H7 (cell line): ENCODE measurements at places on chromosomes 3 and 15. TPM values are rescaled to one million over a fixed set of nuclear protein-coding genes. Genes with fewer than 3 reads are reported as not detected.
A peak's percentile ranks its signal among the peaks of the same experiment; 100 is the strongest.

Gene CIDEC
- total RNA-seq = not detected in 2 replicates

Gene B4GALT4
- total RNA-seq = 31.7 and 34.1 TPM in 2 replicates

Gene XCR1
- not detected in 2 replicates for total RNA-seq

Gene CD200
- 40.9 and 49.4 TPM in 2 replicates for total RNA-seq

Gene EEFSEC
- total RNA-seq = 7.4 and 8.1 TPM in 2 replicates

Gene CCDC33
- total RNA-seq = 4.8 and 5.0 TPM in 2 replicates

Gene CILP
- total RNA-seq = not detected in 2 replicates

Gene CCR8
- total RNA-seq = 0.15 TPM in 1 of 2 replicates, not detected in the other

DNA sequence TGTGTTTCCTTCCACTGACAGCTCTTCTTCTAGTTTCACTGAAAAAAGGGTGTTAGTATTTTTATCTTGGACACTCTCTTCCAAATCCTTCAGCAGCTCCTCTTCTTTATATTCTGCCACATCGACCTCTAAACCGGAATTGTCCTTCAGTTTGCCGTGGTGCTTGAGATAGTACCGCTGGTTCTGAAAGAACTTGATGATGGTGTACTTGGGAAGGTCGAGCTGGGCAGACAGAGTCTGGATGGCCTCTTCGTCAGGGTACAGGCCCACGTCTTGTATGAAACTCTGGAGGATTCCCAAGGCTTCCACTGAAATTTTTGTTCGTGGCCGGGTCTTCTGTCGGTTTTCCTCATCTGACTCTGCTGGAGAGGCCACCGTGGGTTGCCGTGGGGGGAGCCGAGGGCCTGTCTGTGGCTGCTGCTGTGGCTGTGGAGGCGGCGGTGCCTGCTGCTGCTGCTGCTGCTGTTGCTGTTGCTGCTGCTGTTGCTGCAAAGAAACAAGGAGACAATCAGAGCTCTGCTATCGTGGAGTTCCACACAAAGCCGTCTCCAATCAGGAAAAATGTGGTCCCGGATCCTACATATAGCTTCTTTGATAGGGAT lies 75.8 kb downstream of the SATB1 start:
- no peak for DNase-seq

DNA sequence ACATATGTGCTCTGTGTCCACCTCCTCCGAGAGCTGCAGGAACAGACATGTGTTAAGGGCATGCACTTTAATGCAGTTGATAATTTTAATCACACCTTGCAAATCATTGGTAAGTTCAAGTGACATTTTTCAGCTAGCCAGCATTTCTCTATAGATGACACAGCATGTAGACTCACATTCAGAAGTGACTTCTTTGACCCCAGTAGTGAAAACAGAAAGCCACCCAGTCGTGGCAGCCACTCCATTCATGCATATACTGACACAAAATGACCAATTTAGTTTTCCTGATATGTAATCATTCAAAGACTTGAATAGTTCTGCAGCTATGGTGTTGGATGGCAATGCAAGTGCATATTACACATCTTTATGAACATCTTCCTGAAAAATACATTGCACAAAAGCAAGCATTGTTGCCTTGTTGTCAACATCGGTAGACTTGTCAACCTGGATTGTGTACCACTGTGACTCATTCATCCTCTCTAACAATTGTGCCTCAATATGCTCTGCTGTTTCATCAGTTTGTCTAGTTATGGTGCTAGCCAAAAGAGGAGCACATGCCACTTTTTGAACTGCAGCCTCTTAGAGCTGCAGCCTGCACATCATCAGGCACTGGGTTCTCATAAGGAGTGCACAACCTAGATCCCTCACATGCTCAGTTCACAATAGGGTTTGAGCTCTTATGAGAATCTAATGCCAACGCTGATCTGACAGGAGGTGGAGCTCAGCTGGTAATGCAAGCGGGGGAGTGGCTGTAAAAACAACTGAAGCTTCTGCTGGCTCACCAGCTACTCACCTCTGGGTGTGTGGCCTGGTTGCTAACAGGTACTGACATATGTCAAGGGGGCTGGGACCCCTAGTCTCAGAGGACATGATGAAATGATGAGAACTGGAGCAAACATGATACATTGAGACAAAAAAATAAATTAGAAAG lies 622.0 kb downstream of the PYDC2 start:
- no peak for DNase-seq

DNA sequence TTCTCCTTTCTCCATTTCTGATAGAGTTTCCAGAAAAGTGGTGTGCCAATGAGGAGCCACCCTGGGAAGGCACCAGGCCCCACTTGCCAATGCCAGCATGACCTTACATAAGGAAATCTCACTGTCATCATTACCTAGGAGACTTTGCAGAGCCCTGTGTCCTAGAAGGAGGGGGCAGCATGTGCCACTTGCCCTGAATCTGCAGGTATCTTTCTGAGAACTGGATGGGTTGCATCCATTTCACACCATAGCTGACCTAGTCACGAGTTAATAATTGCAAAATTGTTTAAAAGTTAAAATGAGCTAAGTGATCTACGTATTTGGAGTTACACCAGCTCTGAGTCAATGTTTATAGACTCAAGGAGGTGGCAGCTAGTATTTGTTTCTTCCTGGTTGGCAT lies 14.3 kb downstream of the CA12 start:
- DNase-seq = peak; percentile 6

DNA sequence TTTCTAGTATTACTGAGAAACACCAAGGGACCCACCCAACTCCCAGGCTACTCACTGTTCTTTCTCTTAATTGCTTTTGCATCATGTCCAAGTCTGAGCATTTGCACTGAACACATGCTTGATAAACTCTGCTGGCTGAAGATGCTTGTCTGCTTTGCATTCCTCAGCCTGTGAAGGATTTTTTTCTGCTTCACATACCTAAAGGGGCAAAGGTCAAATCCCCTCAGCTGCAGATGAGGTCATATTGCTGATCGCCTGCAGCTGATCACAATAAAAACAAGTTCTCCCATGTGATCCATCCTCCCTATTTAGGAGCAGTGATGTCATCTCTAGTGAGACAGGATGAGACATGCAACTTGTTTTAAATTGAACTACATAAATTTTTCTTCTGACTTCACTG lies 84.6 kb upstream of the DCBLD2 start:
- peak; percentile 24 for DNase-seq

GRCh38 chr3:190089711-190090110 lies 31.0 kb downstream of the P3H2 start:
- no peak for DNase-seq

GRCh38 chr3:7309641-7310102 lies 448.8 kb downstream of the GRM7 start:
- DNase-seq = no peak

DNA sequence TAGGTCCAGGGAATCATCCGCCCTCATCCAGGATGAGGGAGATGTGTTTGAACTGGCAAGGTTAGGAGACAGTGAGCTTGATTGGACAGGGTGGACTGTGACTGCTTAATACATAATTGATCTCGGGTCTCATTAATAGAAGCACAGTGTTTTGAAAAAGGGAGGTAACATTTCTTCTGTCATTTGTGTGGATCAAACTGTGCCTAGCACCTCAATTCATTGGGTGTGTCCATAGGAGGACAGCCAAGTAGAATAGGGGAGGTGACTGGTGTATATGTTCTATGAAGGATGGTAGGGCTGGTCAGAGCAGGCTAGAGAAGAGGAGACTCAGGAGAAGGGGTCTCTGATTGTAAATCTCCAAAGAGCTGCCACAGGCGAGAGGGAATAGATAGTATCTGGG lies 2.8 kb upstream of the INSYN1 start:
- DNase-seq = no peak

DNA sequence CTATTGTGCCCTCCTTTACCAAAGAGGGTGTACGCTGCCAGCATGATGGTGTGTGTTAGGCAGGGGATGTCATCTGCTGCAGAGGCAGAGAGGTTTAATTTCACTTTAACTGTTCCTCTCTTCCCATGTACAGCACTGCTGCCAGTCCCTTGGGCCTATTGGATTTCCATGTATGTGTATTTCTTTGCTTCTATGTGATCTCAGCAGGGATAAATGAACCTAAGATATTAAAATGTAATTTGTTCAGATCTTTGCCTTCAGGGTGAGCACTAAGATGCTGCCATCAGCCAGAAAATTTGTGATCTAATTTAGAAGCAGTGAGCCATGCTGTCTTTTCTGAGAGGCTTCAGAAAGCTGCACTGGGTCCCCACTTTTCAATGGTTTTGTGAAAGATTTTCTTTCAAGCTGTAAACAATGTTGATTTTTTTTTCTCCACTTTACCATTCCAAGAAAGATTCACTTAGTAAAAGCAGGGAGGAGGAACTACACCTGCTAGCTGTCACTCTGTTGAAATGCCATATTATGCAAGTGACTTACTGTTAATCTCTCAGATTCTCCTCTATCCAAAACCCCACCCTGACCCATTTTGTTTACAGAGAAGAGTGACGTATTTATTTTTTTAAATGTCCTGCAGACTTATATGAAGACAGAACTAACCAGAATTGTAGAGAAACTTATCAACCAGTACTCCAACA lies 261.9 kb downstream of the TBL1XR1 start:
- no peak for DNase-seq

- DNase-seq = no peak
Observed at GRCh38 chr3:123834631-123835030, 49.5 kb downstream of the MYLK start.

DNA sequence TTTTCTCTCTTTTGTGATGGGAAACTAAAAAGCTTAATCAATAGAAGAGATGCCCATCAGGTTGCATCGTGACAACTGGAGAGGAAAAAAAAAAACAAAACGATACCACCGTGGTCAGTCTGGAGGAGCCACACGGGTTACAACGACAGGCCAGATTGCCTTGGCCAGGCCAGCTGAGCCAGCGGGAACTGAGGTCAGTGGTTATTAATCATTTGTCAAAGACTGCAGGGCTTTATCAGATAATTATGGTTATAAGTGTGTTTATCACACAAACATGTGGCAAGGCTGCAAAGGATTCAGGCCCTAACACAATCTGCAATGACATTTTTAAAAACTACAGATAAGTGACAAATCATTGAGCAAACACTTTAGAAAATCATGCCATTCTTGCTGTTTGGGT lies 135.0 kb upstream of the FAM3D start:
- DNase-seq = no peak

DNA sequence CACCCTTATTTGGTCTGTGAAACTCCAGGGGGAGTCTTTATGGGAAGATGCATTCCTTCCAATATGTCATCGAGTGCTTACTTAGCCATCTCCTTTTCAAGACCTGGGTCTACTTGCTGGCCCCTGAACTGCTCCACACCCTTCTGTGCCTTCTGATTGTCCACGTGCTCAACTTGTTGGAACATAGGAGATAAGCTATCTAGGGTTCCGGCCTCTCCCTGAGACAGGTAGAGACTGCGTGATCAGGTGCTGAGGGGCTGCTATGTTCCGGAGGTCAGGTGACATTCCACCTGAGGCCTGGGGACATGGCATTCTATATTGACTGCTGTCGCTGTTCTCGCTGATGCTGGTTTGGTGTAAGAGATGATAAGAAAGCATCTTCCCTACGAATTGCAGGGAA lies 65.6 kb downstream of the ATP1B3 start:
- DNase-seq = no peak

DNA sequence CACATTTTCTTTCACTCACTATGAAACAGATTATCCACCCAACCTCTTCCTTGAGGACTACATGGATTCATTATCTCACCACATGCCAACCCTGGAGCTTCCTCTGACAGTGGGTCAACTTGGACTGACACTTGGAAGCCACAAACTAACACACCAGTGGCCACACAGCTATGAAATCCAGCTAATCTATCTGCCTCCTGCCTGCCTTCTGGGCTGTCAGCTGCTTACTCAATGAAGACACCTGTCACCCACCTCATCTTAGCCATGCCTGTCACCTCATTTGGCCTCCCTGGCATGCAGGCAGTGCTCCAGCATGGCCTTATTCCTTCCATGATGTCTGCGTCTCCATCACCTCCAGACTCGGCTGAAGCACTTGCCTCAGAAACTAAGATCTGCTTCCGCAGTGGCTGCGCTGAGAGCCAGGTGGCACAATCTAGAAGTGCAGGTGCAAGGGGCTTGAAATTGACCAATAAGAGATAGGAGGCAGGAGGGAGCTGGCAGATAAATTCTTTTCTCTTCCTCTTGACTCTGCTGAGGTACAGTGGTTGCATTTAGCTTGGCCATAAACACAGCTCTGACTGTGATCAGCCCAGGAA lies 105.2 kb upstream of the RNF7 start:
- peak; percentile 68 for DNase-seq

DNA sequence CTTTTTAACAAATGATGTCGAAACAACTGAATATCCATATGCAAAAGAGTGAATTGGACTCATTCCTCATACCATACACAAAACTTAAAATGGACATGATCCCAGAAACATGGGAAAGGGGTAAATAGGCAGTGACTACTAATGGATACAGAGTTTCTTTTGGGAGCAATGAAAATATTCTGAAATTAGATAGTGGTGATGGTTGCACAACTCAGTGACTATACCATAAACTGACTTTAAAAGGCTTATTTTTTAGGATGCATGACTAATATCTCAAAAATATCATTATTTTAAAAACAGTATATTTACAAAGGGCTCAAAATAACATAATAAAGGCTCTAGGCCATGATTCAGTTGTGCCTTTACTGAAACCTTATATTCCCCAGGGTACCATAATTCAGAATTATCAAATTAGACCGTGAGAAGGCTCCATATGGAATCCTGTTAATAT lies 16.3 kb upstream of the ATP13A3 start:
- no peak for DNase-seq

DNA sequence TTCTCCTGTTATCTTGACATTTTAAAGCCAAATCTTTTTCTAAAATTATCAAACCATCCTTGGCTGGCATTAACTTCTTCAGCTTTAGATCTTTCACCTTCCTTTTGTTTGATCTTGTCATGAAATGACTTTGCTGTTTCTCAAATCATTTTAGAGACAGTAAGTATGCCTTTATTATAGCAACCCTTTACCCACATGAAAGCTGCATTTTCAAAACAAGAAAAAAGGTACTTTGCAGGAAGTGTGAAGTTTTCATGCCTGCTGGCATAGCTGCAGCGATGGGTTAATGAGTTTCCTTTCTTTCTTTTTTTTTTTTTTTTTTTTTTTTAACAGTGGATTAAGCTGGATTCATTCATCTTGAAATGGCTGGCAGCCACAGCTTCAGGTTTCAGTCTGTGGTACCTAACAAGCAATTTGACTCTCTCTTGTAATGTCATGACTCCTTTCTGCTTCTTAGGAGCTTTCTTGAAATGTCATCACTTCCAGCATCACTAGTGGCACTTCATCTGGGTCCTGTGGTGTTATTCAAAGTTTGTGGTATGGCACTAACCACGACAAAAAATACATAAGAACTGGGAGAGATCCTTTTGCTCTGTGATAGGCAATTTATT lies 18.8 kb downstream of the SLC25A26 start:
- no peak for DNase-seq

GRCh38 chr3:107870943-107871638 lies 219.7 kb downstream of the CD47 start:
- no peak for DNase-seq

GRCh38 chr15:66737243-66738010 lies 35.4 kb downstream of the SMAD6 start:
- DNase-seq = no peak

GRCh38 chr3:12705981-12706380 lies 42.1 kb upstream of the RAF1 start:
- no peak for DNase-seq
